Nephron progenitor cell (in vitro differentiated cells): ENCODE measurements at places on chromosomes 5 and 9.

DNA sequence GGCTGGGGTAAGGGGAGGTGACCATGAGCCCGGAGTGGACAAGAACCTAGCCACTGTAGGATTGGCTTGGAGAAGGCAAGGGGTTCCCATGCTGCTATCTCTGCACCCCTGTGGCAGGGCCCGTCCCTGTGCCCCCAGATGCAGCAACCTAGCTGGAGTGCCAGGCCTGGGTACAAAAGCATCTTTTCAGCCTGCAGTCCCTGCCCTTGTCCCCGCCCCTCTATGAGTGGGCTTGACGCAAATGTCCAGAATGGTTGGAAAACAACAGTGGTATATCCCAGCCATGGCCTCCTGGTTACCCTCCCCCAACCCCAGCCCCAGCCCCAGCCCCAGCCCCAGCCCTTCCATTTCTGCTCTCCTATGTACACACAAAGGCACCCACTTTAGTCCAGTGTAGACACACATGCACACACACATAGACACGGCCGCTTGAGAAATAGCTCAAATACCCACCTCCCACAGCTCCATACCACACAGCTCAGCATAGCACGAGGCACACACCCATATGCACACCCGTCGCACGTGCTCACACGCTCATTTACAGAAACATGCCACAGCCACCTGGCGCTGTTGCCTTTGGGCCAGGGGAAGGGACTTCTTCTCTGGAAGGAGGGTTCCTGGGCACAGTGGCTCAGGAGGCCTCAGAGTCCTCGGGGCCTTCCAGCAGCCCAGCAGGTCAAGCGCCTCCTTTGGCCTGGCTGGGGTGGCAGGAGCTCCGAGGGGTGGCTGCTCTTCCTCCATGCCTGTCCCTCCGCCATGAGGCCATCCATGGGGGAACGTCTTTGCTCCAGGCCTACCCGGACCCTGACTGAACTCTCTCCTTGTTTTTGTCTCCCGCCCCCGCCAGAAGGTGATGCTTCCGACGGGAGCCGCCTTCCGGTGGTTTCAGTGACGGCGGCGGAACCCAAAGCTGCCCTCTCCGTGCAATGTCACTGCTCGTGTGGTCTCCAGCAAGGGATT, 34.1 kb downstream of the CXXC5 start:
- peaks cover 89% of the 10 kb centered on the region for H3K4me1 ChIP-seq
- DNase-seq, result no peak
- H3K27me3 ChIP-seq, result no peaks in the 10 kb centered on the region
- peak overlapping the region; percentile 77 for H3K27ac ChIP-seq
- peaks cover 53% of the 10 kb centered on the region for H3K36me3 ChIP-seq
- H3K4me3 ChIP-seq, result peak overlapping the region; percentile 18

DNA sequence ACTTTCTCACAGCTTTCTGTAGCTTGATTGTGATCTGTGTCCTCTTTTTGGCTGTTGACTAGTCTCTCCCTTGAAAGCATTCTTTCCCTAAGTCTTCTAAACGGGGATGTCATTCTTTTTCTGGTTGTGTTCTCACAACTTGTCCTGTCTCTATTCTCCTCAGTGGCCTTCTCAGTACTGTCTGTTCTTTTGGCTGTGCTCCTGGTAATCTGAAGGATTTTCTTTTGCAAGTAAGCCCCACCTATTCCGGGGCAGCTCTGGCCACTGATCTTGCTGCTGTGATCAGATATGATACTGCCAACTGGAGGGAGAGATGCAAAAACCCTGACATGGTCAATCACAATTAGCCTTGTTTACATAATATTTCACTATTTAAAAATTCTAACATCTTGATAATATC, 172.2 kb downstream of the CDC42SE2 start:
- no peak overlapping the region for H3K4me3 ChIP-seq
- no peak for DNase-seq
- H3K27ac ChIP-seq, result peak overlapping the region; percentile 6
- H3K36me3 ChIP-seq, result peaks cover 66% of the 10 kb centered on the region
- no peaks in the 10 kb centered on the region for H3K27me3 ChIP-seq
- no peaks in the 10 kb centered on the region for H3K4me1 ChIP-seq

DNA sequence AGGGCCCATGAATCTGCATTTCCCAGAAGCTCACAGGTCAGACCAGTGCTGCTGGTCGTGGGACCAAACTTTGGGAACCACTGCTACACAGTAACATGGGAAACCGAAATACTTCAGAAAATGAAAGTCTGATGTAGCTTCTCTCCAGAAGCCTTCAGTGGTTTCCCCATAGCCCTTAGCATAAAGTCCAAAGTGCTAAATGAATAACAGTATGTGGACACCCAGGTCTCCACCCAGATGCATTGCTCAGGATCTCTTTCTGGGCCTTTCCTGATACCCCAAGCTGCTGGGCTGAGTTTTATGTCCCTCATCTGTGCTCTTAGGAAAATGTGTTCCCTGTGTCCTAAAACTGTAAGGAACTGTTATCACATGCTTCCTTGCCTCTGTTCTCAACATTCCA, 100.4 kb downstream of the NFIB start:
- no peak overlapping the region for H3K27ac ChIP-seq
- H3K27me3 ChIP-seq, result peaks cover 6% of the 10 kb centered on the region
- H3K36me3 ChIP-seq, result no peaks in the 10 kb centered on the region
- H3K4me1 ChIP-seq, result peaks cover 19% of the 10 kb centered on the region
- H3K4me3 ChIP-seq, result no peak overlapping the region

DNA sequence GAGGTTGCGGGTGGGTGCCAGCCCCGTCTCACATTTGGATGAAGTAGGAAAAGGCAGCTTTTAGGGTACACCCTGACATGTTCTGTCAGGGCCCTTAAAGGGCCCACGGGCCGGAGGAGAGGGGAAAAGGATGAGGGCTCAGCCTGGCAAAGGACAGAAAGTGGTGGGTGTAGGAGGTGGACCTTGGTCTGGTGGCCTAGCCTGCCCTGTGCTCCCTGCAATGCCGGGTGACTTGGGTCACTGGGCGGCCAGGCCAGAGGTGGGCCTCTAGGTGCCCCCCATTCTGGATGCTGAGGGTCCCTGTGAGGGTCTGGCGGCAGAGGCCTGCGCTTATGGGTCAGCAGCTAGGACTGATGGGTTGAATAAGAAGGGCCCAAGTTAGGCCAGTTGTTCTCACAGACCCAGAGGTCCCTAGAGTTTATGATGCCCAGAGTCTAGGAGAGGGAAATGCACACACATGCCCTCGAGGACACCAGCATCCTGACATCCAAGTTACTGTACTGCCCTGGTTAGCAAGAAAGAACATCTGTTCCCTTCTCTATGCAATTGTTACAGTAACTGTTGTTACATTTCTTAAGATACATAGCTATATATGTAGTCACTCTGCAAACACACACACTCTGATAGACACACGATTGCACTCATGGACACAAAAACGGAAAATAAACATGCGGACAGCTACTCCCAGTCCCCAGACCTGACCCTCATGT, 12.5 kb downstream of the TRIM7 start:
- peak overlapping the region; percentile 99 for H3K4me3 ChIP-seq
- no peak overlapping the region for H3K27ac ChIP-seq
- DNase-seq, result no peak
- no peaks in the 10 kb centered on the region for H3K36me3 ChIP-seq

GRCh38 chr5:1501372-1502045, 22.3 kb downstream of the LPCAT1 start:
- no peak for DNase-seq
- H3K4me1 ChIP-seq, result peaks cover 27% of the 10 kb centered on the region
- peaks cover 12% of the 10 kb centered on the region for H3K36me3 ChIP-seq
- no peak overlapping the region for H3K4me3 ChIP-seq
- no peaks in the 10 kb centered on the region for H3K27me3 ChIP-seq

GRCh38 chr5:129356846-129357245, 103.3 kb upstream of the ADAMTS19 start:
- H3K4me3 ChIP-seq, result no peak overlapping the region
- no peaks in the 10 kb centered on the region for H3K4me1 ChIP-seq
- H3K27ac ChIP-seq, result no peak overlapping the region
- H3K36me3 ChIP-seq, result no peaks in the 10 kb centered on the region
- no peaks in the 10 kb centered on the region for H3K27me3 ChIP-seq

GRCh38 chr5:157566902-157567489, 8.6 kb downstream of the ADAM19 start:
- no peak overlapping the region for H3K27ac ChIP-seq
- no peaks in the 10 kb centered on the region for H3K27me3 ChIP-seq
- H3K36me3 ChIP-seq, result peaks cover 23% of the 10 kb centered on the region
- no peak for DNase-seq

DNA sequence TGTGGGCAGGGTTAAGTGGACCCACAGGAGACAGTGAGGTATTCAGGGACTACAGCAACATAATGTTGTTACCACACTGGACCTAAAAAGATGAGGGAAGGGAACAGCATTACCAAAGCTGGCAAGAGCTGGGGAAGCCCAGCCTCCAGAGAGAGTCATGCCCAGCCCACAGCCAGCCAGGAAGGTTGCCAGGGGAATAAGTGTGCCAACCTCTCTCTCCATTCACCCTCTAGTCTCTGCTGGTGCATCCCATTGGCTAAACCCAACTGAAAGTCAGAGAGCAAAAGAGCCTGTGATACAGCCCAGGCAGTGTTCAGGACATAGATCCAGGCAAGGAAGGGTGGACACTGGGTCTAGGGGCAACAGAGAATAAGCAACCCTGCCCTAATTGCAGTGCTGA, 35.8 kb upstream of the AFAP1L1 start:
- H3K27me3 ChIP-seq, result peaks cover 66% of the 10 kb centered on the region
- DNase-seq, result no peak
- H3K36me3 ChIP-seq, result no peaks in the 10 kb centered on the region
- H3K4me1 ChIP-seq, result peaks cover 6% of the 10 kb centered on the region
- no peak overlapping the region for H3K27ac ChIP-seq

DNA sequence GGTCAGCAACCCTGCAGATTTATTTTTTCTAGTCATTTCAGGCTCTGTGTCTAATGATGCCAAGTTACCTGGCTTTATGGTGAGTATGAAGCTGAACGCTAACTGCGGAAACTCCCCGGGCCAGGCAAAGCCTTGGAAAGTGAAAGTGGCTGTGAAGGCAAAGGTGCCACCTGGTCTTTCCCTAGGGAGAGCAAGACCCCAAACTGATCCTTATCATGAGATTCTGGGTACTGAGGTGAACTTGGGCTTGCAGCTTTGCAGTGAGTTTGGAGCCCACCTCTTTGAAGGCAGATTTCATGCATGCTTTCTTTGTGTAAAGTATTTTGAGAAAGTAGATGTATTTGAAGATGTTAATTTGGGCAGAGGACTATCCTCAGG, 63.3 kb downstream of the CARTPT start:
- H3K4me3 ChIP-seq, result no peak overlapping the region
- no peak for DNase-seq
- H3K4me1 ChIP-seq, result peaks cover 13% of the 10 kb centered on the region
- H3K36me3 ChIP-seq, result no peaks in the 10 kb centered on the region

- no peaks in the 10 kb centered on the region for H3K27me3 ChIP-seq
- DNase-seq, result no peak
- peaks cover 20% of the 10 kb centered on the region for H3K4me1 ChIP-seq
- no peaks in the 10 kb centered on the region for H3K36me3 ChIP-seq
These were observed 211.3 kb downstream of the MAN2A1 start for GRCh38 chr5:109900911-109901627.

GRCh38 chr5:132838516-132839282, 8.3 kb upstream of the SHROOM1 start:
- peaks cover 6% of the 10 kb centered on the region for H3K27me3 ChIP-seq
- no peak overlapping the region for H3K27ac ChIP-seq
- H3K4me1 ChIP-seq, result peaks cover 33% of the 10 kb centered on the region
- no peak overlapping the region for H3K4me3 ChIP-seq
- DNase-seq, result no peak
- no peaks in the 10 kb centered on the region for H3K36me3 ChIP-seq

GRCh38 chr9:134323741-134324358, 2.4 kb upstream of the RXRA start:
- H3K4me3 ChIP-seq, result peak overlapping the region; percentile 57
- H3K27ac ChIP-seq, result peak overlapping the region; percentile 48
- peaks cover 7% of the 10 kb centered on the region for H3K27me3 ChIP-seq
- DNase-seq, result no peak
- peaks cover 76% of the 10 kb centered on the region for H3K4me1 ChIP-seq

DNA sequence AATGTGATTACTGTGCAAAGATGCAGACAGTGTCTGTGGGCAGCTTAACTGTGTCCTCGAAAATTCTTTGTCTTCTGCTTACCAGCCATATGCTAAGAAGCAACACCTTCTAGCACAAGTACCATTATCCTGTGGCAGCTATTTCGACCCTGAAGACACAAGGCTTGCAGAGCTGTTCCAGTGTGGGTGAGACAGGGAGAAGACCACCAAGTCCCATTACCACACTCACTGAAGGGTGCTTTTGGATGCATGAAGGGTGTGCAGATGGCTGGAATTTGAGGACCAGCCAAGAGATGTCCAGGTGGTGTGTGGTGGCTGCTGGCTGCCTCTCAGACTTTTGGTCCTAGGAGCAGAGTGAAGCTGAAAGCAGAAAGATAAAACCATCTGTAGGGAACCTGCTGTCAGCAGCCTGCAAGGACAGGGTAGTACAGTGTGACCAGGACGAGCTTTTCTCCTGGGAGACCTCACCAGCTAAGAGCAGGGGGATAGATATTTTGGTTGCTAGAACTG, 161.8 kb downstream of the ICE1 start:
- no peak overlapping the region for H3K27ac ChIP-seq
- no peak for DNase-seq

- peaks cover 30% of the 10 kb centered on the region for H3K36me3 ChIP-seq
- H3K4me3 ChIP-seq, result peak overlapping the region; percentile 94
- no peaks in the 10 kb centered on the region for H3K27me3 ChIP-seq
- peak overlapping the region; percentile 43 for H3K27ac ChIP-seq
- no peak for DNase-seq
- peaks cover 40% of the 10 kb centered on the region for H3K4me1 ChIP-seq
These were observed 657 bp downstream of the MTRR start for GRCh38 chr5:7869474-7870136.

GRCh38 chr9:17600962-17601593, 22.2 kb downstream of the SH3GL2 start:
- no peak overlapping the region for H3K27ac ChIP-seq
- H3K4me3 ChIP-seq, result no peak overlapping the region
- no peaks in the 10 kb centered on the region for H3K4me1 ChIP-seq
- peaks cover 11% of the 10 kb centered on the region for H3K27me3 ChIP-seq
- H3K36me3 ChIP-seq, result no peaks in the 10 kb centered on the region

DNA sequence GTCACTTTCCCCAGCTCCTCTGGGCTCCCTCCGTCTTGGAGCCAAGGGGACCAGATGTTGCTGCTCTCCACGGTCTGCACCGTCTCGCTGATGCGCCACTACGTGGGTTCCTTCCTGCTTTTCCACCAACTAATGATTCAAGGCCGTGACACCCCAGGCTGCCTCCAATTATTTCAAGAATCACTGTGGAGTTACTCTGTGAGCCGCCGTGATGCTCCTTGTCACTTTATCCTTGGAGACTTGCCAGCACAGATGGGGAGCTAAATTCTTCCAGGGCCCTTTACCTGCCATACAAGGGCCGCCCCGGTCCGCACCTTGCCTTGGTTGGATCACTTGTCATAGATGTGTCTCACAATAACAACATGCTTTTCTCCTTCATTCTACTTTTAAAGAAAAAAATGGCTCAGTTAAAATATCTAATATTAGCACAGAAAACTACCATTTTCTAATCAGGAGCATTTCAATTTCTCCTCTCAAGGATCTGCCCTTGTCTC, 202.0 kb downstream of the FSTL4 start:
- H3K27ac ChIP-seq, result no peak overlapping the region
- H3K36me3 ChIP-seq, result no peaks in the 10 kb centered on the region
- peaks cover 10% of the 10 kb centered on the region for H3K4me1 ChIP-seq
- H3K27me3 ChIP-seq, result peaks cover 36% of the 10 kb centered on the region
- DNase-seq, result no peak
- H3K4me3 ChIP-seq, result no peak overlapping the region
